ENCODE measurements at places on chromosomes 2 and 18.

GRCh38 chr2:25479761-25480160 lies 138.0 kb upstream of the DNMT3A start:
- no peak for DNase-seq

GRCh38 chr18:12639990-12640880 lies 17.7 kb downstream of the SPIRE1 start:
- DNase-seq, result peak; percentile 87

DNA sequence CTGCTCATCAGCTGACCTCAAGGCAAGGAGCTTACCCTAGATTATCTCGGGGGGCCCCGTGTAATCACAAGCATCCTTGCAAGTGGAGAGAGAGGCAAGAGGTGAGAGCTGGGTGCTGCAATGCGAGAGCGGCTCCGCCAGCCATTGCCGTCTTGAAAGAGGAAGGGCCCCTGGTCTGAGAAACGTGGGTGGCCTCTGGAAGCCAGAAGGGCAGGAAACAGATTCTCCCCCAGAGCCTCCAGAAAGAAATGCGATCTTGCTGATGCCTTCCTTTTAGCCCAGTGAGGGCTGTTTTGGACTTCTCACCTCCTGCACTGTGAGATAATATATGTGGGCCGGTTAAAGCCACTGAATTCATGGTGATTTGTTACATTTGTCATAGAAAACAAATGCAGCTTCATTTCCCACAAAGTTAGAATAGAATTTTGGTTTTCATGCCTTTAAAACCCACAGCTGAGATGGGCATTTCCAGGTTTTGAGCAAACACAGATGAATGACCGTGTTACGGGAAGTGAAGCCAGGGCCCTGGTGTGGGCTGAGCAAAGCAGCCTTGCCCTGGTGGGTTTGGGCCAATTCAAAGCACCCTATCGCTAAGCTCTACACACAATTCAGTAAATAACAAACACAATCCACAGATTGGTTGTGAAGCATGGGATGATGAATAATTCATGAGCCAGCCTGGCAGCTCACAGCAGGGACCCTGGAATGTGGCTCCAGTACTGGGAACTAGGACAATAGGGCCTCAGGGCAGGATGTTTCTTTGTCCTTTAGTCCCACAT lies 319.9 kb upstream of the HS6ST1 start:
- no peak for DNase-seq

- DNase-seq, result no peak
Measured at GRCh38 chr18:23835506-23835905, 146.3 kb downstream of the LAMA3 start.

- no peak for DNase-seq
Measured at GRCh38 chr18:34493566-34494358, 216.3 kb upstream of the DTNA start.

DNA sequence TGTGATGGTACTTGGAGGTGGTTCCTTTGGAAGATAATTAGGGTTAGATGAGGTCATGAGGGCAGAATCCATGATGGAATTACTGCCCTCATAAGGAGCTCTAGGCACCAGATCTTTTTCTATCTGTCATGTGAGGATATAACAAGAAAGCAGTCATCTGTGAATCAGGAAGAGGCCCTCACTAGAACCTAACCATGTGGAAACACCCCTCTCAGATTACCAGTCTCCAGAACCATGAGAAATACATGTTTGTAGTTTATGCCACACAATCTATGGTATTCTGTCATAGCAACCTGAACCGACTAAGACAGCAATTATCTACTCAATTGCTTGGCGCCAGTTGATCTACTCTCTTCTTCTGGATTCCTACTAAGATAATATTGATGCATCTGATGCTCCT lies 2.4 kb upstream of the SERPINB10 start:
- no peak for DNase-seq

DNA sequence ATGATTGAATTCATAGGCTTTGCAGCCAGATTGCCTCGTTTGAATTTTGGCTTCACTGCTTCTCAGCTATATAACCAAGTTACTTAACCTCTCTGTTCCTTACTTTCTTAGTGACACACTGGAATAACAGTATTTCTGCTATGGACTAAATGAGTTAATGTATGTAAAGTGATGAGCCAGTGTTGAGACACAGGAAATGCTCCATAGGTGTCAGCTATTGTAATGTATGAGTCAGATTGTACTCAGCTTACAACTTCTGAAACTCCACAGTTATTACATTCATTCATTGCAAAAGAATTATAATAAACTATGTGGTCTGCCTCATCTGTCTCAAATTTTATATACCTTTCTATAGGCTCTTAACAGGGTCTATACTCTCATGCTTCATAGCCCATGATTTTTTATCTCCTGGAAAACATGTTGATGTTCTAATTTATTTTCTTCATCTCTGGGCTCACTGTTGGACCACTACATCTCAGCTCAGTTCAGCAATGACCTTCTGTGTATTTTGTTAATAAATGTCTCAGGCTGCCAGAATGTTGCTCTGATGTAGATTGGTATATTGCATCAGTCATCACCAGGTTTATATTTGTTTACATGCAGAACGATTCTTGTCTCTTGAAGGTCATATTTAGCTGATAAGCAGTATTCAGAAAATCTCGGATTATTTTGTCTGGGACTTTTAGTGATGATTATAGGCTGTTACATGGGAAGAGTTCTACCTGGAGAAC lies 76.2 kb downstream of the MAP3K20 start:
- peak; percentile 90 for DNase-seq

- no peak for DNase-seq
Measured at GRCh38 chr18:52850031-52850560, 510.1 kb downstream of the DCC start.

GRCh38 chr18:22115573-22115972 lies 53.8 kb upstream of the GATA6 start:
- no peak for DNase-seq

DNA sequence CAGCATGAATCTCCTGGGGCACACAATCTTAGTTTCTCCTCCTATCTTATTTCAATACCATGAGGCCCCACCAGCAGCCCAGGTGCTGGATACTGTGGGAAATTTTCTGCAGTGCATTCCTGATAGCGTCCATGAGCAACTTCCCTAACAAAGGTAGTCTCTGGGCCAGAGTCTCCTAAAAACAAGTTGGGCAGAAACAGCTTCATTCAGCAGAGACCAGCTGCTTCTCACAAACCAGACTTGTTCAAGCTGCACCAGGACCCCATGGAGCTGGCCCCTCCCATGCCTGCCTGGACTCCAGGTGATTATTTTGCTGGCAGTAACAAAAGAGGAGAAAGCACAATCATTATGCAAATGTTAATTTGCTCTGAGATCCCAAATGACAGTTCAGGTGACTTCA lies 31.4 kb downstream of the MYO5B start:
- DNase-seq, result no peak

DNA sequence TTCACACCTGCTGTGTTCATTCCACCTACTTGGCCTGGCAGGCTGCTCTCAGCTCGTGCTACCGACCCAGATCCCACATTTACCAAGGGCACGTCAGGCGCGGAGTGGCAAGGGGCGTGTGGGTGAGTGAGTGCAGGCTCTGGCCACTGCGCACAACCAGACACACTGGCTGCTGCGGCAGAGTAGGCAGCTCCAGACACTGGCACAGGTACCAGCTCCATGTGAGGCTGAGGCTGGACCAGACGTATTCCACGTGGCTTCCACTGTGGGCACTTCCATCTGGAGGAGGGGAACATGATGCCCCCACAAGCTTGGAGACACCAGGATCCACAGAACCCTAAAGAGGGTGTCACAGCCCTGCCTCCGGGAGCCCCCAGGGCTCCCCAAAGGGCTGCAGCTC lies 74.6 kb upstream of the ZNF804A start:
- DNase-seq, result no peak

DNA sequence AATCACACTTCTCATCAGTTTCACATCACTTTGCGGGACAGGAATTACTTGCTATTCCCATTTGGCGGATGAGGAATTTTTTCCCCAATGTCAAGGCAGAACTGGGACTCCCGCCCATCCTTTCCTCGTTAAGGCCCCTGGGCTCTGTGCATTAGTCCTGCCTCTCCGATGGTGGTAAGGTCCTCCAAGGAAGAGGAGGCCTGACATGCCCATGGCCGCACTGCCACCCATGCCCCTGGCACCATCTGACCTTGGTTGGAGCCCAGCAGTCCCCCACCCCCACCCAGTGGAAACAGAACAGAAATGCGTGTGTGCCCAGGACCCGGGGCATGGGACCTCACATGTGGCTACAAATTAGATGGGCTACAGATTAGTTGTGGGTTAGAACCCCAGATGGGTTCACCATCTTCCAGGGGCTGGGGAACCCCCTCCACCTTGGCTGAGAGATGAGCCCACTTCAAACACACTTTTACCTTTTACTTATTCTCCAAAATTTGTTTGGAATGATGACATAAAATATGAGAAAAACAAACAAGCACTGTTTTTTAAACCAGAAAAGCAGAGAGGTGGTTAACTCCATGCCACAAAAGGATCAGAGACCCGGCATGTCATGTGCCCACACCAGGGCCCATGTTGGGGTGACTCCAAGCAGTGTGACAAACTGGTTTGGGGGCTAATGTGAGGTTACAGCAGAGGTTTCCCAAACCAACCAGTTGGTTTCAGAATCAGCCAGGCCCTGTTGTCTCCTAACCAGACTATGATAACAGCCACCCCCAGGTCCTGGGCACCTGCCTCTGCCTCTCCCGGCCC lies 11.0 kb upstream of the DUSP2 start:
- DNase-seq, result no peak

GRCh38 chr18:48957136-48957535 lies 6.4 kb upstream of the SMAD7 start:
- no peak for DNase-seq

DNA sequence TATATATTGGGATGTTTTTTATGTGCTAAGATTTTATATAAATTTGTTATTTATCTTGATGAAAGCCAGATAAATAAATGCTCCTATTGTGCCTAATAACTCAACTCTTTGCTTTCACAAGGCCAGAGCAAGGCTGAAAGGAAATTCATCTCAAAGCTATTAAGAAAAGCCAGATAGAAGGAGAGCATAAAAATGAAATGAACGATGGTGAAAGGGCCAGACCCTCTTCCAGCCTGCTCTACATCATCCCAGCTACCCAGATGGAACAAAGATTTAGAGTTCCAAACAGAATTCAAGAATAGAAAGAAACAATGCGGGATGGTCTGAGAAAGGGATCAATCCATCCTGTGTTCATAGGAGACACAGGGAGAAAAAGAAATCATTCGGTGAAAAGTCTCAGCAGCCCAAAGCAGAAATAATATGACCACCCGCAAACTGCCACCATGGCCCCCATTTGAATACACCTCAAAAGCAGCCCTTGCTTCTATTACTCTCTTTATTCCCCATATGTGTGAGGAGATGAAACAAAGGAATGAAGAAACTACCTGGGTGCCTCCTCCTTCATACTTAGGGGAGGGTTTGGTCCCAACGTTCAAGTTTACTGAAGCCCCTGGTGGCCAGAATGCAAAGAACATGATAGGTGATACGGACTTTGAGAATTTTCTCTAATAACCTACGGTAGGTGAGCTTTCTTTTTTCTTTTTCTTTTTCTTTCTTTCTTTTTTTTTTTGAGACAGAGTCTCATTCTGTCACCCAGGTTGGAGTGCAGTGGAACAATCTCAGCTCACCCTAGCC lies 110.1 kb upstream of the FBXO11 start:
- no peak for DNase-seq

DNA sequence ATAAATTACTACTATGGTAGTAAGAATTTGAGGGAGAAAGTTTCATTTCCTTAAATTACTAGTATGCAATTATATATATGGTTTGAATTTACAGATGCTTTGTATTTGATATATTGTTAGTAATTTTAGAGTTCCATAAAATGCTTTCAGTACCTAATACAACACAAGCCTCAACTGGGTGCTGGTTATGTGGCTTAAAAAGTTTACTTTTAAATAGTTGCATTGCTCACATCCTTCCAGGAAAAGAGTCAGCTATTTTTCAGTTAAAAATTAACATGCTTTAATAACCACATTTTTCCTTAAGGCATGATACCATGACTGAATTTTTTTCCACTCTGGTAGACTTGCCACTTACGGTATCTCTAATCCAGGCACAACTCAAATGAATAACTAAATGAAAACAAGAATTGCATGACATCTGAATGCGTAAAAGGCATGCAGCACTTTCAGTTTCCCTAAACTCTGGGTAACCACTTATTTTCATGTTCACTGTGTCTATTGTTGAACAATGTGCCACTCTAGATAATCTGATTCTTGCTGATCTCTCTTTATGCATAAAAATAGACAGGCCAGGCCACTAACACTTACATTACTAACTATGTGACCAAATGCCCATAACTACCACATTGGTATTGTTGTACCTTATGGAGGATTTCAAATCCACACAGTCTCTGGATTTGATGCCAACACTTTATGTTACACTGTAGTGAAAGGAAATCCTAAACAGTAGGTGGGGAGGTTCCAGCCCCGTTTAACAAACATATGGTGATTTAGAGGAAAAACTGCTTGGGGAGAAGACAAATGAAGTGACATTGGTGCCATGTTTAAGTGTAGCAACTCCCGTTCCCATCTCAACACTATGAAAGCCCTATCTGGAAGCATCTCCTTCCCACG lies 35.5 kb upstream of the SLC35F5 start:
- DNase-seq, result peak; percentile 32

DNA sequence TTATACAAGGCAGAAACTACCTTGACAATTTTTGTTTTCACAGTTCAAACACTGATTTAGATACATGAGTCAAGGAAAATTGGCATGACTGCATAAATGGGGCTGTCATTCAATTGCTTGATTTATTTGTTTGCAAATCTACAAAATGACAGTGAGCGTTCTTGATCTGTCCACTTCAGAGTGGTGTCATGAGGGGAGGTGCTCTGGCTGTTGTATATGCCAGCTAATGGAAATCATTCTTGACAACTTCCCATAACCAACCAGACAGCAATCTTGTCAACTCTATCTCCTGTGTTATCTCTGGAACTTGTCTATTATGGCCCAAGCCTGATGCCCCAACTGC lies 120.6 kb upstream of the UGP2 start:
- DNase-seq, result no peak

DNA sequence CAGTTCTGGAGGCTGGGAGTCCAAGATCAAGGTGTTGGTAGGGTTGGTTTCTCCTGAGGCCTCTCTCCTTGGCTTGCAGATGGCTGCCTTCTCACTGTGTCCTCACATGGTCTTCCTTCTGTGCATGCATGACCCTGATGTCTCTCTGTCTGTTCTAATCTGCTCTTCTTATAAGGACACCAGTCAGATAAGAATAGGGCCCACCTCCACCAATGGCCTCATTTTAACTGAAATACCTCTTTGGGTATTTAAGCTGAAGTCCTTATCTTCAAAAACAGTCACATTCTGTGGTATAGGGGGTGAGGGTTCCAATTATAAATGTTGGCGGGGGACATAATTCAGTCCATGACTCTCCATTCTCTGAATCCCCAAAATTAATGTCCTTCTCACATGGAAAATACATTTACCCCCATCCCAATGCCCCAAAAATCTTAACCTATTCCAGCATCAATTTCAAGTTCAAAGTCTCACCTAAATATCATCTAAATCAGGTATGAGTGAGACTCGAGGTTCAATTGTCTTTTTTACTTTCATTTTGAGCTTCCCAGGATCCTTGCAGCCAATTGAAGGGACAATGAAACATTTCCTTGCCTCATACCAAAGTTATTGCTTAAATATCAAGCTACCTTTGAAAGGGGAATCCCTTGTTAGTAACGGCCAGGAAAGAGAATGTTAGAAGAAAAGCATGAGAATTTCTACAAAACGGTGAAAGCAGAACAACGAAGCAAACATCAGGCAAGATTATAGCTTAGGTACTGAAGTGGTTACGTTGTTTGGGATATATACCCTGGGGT lies 20.6 kb upstream of the CNOT11 start:
- no peak for DNase-seq

GRCh38 chr2:2681711-2682251 lies 350.7 kb upstream of the MYT1L start:
- no peak for DNase-seq

GRCh38 chr2:195214072-195214471 lies 443.0 kb upstream of the SLC39A10 start:
- DNase-seq, result no peak
